ENCODE measurements at places on chromosomes 1 and 21.
A peak's percentile ranks its signal among the peaks of the same experiment; 100 is the strongest.

GRCh38 chr1:207203541-207203940 lies 99.5 kb downstream of the C4BPA start:
- no peak overlapping the region for H3K4me3 ChIP-seq
- no peak overlapping the region for H3K27ac ChIP-seq
- H3K4me1 ChIP-seq: peaks cover 6% of the 10 kb centered on the region
- H3K27me3 ChIP-seq: no peaks in the 10 kb centered on the region
- H3K36me3 ChIP-seq: peaks cover 21% of the 10 kb centered on the region

DNA sequence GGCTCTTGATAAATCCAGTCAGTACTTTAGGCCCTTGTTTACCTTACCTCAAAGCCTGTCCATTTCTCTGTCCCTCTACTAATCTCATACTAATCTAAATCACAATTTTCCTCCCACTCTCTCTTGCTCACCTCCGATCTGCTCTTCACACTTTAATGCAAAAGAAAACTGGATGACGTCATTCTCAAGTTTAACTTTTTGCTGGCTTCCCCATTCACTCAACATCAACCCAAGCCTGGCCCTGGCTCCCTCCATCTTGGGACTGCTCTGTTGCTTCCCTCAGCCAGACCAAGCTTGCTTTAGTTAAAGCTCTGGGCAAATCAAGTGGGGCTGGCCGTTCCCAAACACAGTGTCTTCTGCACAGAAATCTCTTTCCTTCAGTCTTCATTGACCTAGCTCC lies 29.7 kb downstream of the COA6 start:
- DNase-seq: no peak
- no peaks in the 10 kb centered on the region for H3K27me3 ChIP-seq
- peaks cover 19% of the 10 kb centered on the region for H3K4me1 ChIP-seq
- H3K4me3 ChIP-seq: peak overlapping the region; percentile 3
- peak overlapping the region; percentile 68 for H3K27ac ChIP-seq

DNA sequence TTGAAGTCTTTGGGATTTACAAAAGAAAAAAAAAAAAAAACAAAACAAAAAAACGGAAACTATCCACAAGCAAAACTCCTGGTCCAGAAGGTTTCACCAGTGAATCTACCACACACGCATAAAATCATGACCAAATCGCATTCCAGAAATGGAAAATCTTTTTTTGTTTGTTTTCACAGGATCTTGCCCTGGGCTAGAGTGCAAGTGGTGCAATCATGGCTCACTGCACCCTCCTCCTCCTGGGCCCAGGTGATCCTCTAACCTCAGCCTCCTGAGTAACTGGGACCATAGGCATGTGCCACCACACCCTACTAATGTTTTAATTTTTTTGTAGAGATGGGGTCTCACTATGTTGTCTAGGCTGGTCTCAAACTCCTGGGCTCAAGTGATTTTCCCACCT lies 100.5 kb downstream of the DYRK1A start:
- peaks cover 13% of the 10 kb centered on the region for H3K36me3 ChIP-seq
- no peak for DNase-seq
- no peak overlapping the region for H3K4me3 ChIP-seq
- no peaks in the 10 kb centered on the region for H3K27me3 ChIP-seq
- H3K27ac ChIP-seq: no peak overlapping the region
- peaks cover 39% of the 10 kb centered on the region for H3K4me1 ChIP-seq

DNA sequence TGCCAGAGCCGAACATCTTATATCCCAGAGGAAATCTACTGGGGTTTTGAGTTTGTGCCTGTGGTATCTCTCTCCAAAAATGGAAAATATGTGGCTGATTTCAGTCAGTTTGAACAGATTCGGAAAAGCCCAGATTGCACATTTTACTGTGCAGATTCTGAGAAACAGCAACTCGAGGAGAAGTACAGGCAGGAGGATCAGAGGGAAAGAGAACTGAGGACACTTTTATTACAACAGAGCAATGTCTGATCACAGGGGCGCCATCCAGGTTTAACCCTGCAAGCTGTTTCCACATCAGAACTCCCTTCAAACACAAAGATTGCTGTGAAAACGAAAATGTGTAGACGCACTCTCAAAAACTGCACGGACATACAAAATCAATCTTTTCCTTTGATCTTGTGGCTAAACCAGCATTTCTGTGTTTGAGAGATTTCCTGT lies 43.4 kb downstream of the KCNJ15 start:
- no peak for DNase-seq
- no peaks in the 10 kb centered on the region for H3K27me3 ChIP-seq
- no peaks in the 10 kb centered on the region for H3K36me3 ChIP-seq
- peak overlapping the region; percentile 39 for H3K4me3 ChIP-seq
- peak overlapping the region; percentile 64 for H3K27ac ChIP-seq

DNA sequence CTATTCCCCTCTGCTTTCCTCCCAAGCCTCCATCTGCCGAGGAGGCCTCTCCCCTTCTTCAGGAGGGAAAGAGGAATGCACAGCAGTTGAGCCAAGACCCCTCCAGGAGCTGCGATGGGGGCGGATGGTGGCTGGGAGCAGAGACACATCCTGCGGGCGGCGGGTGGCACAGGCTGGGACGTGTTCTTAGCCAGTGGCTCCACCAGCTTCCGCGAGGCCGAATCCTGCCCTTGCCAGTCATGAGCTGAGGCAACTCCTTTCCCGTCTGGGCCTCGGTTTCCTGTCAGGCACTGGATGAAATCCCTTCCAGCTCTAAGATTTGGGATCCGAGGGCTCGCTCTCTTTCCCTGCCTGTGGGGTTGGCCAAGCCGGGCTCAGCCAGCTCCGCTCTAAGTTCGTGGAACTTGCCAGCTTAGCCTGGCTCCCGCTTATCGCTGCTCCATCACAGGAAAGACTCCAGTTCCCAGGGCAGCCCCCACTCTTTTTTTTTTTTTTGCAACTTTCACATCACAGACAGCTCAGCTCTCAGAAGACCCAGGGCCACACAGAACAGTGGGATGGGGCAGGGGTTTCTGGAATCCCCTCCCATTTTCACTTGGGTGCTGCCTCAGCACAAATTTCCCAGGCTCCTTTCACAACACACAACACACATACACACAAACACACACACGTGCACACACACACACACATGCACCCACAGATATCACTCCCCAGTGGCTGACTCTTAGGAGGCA lies 506 bp downstream of the MYOM3 start:
- H3K27me3 ChIP-seq: peaks cover 9% of the 10 kb centered on the region
- no peak overlapping the region for H3K4me3 ChIP-seq
- no peak overlapping the region for H3K27ac ChIP-seq
- no peaks in the 10 kb centered on the region for H3K36me3 ChIP-seq
- no peak for DNase-seq
- H3K4me1 ChIP-seq: peaks cover 8% of the 10 kb centered on the region
